Activated T-helper 1 cell treated with anti-CD3 and anti-CD28 coated beads, Interleukin-2, amount 50 U/mL, for 16 hours (primary cell): ENCODE measurements at places on chromosomes 5 and 9.

- no peak for DNase-seq
These were observed 24.7 kb upstream of the FCN2 start for GRCh38 chr9:134855900-134856377.

GRCh38 chr9:113151696-113152630 is 1.2 kb downstream of the SLC31A2 start:
- DNase-seq, result no peak

DNA sequence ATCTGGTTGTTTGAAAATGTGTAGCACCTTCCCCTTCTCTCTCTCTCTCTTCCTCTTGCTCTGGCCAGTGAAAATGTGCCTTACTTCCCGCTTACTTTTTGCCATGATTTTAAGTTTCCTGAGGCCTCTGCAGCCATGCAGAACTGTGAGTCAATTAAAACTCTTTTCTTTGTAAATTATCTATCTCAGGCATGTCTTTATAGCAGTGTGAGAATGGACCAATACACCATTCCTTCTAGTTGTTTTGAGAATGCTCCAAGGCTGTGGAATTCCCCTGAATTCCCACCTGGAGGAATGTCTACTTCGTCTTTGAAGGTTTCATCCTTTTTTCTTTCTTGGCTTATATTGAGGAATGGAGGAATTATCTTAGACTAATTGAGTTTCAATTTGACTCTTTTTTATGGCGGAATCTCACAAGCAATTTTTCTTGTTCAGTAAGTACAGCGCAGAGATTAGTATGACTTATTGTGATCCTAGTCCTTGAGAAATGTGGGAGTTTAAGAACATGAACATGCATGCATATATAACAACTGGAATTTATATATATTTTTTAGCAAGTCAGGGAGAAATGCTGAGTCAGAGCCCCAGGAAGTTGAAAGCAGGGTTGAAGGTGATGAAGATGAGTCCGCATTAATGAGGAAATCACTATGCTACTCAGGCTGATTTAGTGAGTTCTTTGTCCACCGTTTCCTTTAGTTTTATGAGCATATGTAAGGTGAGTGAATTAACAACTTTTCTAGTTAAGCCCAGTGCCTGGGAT is 488.1 kb upstream of the ADAMTS16 start:
- DNase-seq, result no peak

GRCh38 chr5:66178799-66179198 is 34.7 kb downstream of the SREK1 start:
- DNase-seq, result no peak

- no peak for DNase-seq
These were observed 752.9 kb upstream of the SEMA6A start for GRCh38 chr5:117327511-117327910.

- no peak for DNase-seq
These were observed 75.6 kb downstream of the DMRT2 start for GRCh38 chr9:1125741-1126140.

GRCh38 chr5:22249209-22249729 is 603.9 kb downstream of the CDH12 start:
- no peak for DNase-seq

- no peak for DNase-seq
These were observed 153.9 kb downstream of the PRELID2 start for GRCh38 chr5:145681216-145681615.

DNA sequence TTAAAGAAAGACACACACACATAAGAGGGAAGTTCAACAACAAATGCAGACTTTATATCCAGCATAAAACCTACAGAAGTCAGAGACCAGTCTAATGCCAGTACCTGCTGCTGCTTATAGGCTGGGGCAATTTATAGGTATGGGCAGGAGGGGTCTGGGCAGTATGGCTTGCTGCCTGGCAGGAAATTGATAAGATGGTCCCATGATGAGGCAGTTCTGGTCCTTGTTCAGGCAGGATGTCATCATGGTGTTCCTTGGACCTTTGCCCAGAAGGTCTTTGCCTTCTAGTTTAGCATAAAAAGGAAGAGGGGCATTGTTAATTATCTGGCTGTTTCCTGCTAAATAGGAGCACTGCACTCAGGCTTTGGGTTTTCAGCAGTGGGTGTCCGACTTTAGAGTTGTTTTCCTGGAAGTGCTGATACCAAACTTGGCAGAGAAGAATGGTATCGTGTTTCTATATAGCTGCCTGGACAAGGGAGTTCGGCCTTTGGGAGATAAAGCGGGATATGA is 10.4 kb upstream of the PDCD1LG2 start:
- DNase-seq, result no peak

GRCh38 chr9:76700916-76701315 is 63.3 kb upstream of the PCA3 start:
- DNase-seq, result no peak

GRCh38 chr9:13145340-13145739 is 134.2 kb downstream of the MPDZ start:
- DNase-seq, result no peak

DNA sequence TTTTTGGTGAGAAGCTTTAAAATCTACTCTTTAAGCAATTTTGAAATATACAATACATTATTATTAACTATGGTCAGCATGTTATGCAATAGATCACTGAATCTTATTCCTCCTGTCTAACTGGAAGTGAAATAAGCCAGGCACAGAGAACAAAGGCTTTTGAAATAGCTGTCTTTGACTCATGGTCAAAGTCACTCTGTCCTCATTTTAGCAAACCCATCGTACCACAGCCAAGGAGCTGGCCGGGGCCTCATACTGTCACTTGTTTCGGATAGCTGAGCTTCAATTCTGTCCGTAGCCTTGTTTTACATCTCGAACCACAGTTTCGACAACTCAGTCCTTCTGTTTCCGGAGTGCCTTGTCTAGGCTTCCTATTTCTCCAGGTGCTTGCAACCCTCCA is 19.2 kb downstream of the ADCY2 start:
- no peak for DNase-seq

DNA sequence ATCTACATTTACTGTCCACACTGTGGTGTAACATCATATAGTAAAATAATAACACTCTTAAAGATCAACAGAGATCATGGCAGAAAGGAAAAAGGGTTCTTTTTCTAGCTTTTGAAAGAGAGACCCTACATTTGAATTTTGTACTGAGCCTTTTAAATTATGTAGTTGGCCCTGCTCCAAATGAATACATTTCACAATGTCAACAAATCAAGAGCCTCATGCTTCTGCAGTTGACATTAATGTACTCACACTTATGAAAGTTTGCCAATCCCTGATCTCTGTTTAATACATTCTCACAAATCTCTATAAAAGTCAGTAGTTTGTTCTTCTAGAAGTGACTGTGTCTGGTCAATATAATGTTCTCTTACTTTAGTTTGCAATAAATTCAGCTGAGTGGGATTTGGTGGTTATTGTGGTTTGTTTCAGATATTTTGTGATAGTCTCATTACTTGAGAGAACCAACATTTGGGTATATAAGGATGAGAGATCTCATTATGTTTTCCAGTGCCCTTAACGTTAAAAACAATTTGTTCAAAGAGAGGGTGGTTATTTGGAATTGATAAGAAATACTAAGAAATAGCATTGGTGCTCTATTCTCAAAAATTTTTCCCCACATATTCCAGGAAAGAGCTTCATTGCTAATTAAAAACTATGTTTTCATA is 277.8 kb upstream of the FTMT start:
- no peak for DNase-seq

DNA sequence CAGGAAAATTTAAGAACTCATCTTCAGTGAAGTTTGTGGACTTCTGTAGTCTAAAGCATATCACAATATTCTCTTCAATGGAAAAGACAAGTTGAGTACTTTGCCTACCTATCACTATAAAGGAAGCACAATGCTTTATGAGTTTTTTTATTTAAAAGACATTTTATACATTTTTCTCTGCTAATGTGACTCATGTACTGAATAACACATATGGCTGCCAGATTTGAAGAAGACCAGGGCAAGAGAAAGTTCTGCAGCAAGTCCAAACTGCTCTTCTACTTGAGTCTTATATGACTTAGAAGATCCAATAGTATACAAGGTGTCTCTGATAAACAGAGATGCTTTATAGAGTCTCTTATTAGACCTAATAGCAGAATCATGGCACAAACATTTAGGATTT is 978.4 kb downstream of the TLE4 start:
- DNase-seq, result no peak

DNA sequence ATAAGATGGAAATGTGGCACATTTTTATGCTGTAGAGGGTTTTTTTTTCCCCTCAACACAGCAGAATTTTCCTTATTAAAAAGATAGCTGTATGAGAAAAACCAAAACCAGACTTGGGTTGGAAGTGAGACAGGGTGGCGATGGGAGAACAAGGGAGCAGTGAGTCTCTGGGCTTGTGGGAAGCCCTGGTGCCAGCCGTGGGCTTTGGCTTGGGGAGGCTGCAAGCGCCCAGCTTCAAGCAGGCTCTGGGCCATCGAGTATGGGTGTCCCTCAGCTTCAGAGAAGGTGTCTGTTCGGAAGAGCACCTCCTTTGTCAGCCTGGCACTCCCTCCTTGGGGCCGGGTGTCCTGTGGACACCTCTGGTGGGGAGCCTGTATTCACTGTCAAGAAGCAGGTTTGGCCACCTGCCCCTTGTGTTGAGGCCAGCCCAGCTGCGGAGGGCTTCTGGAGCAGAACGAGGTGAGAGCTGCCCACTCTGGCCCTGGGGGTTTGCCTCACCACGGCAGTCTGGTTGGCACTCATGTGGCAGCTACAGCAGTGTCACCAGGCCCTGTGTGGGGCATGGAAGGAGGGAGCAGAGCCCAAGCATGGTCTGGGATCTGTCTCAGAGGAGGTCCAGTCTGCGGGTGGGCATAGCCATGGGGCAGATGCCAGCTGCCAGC is 37.6 kb upstream of the ANGPTL2 start:
- no peak for DNase-seq

- no peak for DNase-seq
These were observed 435.9 kb upstream of the MPDZ start for GRCh38 chr9:13715430-13715829.

DNA sequence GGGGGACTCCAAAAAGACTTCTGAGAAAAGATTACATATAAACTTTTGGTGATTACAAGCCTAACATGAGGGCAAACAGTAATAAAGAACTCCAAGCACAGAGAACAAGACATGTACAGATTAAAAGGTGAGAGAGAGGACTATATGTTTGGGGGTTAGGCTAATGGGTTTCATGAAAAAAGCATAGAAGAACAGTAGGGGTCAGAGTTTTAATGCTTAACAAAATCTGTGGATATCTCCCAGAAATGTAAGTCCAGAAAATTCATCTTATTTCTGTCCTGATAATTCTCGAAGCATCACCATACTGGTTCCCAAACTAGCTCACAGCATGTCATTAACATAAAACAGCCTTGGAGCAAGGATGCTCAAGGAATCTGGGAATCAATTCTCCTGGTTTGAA is 137.2 kb downstream of the ARRDC3 start:
- no peak for DNase-seq
